Stimulated activated CD4-positive, alpha-beta T cell treated with anti-CD3 and anti-CD28 coated beads, Interleukin-12 subunit alpha, Interleukin-12 subunit beta, amount 100 ng/mL, for 24 hours (primary cell): ENCODE measurements at places on chromosomes 4 and X.

GRCh38 chrX:148192547-148192946 is 211.4 kb downstream of the FMR1NB start:
- DNase-seq: no peak

DNA sequence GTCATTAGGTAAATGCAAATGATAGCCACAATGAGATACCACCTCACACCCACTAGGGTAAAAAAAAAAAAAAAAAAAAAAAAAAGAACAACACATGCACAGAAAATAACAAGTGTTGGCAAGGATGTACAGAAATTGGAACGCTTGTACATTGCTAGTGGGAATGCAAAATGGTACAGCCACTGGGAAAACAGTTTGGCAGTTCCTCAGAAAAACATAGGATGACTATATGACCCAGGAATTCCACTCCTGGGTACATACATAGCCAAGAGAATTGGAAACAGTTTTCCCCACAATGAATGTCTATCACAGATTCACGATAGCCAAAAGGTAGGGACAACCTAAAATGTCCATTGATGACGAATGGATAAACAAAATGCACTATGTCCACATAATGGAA is 161.3 kb upstream of the MAMLD1 start:
- no peak for DNase-seq

GRCh38 chrX:106752101-106752678 is 25.7 kb downstream of the RNF128 start:
- DNase-seq: no peak

DNA sequence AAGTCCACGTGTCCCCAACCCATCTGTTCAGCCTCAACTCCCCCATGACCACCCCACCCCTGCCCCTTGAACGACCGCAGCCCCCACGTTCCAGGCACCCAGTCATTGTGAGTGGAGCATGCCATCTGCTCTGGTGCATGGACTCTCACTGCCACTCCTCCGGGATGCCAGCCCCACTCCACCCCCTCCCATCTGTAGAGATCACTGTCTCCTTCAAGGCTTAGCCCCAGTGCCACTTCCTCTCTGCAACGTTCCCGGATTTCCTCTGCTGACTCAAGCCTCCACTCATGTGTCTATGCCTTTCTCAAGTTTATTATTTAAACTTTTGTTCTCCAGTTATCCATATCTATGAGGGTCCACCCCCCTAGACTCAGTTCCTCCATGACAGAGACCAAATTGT is 54.0 kb downstream of the MAML3 start:
- no peak for DNase-seq

DNA sequence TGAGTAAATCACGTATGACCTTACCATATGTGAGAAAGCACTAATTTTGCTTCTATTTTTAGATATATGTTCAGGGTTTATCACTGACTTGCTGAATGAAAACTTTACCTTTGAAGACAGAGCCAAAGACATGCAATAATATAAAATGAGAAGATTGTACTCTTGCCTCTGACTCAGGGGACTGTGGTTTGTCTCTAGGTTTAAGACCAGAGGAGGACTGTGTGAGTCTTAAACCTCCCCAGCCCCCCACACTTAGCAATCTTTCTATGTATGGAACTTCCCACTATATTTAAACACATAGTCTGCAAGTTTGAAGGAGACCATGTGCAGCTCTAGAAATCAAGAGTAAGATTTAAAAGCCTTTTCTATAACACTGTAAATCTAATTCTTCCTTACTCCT is 368.7 kb upstream of the FAM241A start:
- DNase-seq: no peak

- no peak for DNase-seq
Observed at GRCh38 chrX:13428053-13428786, 108.4 kb upstream of the ATXN3L start.

DNA sequence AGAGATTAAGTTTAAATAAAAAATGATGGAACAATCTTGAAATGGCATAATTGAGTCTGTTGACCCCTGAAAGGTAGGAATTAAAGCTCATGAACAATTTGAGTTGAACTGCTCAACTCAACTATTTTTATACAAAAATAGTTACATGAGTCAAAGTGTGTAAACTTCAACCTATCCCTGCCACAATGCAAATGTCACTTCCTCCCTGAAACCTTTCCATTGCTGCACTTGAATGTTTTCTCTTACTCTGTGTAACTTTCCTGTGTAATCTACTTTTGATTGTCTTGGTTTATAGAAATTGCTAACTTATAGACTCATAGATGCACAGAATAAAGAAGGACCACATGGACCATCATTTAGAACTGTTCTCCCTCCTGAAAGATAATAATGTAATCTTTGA is 218.5 kb downstream of the GBA3 start:
- no peak for DNase-seq

GRCh38 chrX:20973038-20973437 is 401.2 kb upstream of the CNKSR2 start:
- no peak for DNase-seq

- DNase-seq: no peak
Observed at GRCh38 chrX:21963731-21964405, 23.4 kb downstream of the SMS start.

GRCh38 chr4:102620697-102621497 is 119.7 kb downstream of the NFKB1 start:
- no peak for DNase-seq

GRCh38 chrX:102832661-102833060 is 104.4 kb upstream of the RAB40AL start:
- DNase-seq: no peak

DNA sequence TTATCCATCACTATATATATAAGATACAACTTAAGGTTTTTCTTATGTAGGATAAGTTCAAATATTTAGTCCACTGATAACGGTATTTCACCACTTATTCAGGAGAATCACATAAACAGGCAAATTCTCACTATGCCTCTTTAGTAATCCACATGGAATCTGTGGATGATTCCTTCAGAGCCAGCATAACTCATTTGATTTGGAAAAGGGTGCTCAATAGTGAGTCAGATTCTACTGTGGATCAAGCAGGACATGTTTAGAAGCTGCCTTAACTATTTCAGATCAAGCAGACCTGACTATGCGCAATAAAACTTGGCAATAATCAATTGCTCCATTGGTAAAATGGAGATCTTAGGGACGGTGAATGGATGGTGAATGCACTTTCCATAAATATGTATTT is 184.1 kb downstream of the CBR4 start:
- DNase-seq: no peak

DNA sequence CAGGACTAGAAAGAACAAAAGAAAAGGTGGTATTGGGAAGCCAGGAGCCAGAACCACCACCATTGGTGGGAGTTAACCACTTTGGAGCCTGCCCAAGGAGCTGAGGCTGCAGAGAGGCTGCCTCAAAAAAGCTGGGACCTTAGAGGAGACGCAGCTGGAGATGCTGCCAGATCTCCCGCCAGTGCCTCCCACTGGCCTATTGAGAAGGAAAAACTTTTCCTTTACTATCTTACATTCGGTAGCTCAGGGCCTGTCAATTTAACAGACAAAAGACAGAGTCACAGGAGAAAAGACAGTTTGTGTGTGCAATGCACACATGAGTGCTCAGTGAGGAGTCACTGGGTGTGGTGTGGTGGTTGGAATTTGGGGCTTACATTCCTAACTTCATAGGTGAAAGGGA is 52.4 kb upstream of the HPSE start:
- DNase-seq: no peak

GRCh38 chrX:997631-998137 is 214.8 kb downstream of the CRLF2 start:
- no peak for DNase-seq

DNA sequence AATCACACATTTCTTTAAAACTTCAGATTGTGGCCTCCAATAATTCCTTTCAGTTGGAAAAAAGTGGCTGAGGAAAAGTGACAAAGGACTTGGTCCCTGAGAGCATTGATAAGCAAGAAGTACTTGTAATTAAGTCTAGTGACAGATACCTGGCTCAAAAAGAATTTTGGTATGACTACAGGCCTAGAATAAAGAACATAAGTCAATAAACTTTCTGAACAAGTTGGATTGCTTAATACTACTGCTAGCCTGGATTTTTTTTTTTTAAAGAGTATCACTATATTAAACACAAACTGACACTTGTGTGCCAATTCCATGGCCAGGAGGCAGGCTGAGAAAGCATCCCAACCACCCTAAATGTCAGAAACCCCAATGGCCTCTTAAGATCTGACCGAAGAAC is 49.3 kb upstream of the PDGFC start:
- DNase-seq: no peak

DNA sequence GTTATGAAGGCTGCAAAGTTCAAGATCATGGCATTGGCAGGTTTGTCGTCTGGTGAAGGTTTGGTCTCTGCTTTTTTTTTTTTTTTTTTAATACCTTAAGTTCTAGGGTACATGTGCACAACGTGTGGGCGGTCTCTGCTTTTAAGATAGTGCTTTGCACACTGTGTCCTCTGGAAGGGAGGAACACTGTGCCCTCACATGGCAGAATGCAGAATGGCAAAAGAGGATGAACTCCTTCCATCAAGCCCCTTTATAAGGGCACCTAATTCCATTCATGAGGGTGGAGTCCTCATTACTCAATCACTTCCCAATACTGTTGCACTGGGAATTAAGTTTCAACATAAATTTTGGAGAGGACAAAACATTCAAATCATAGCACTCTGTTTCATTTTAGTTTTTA is 101.4 kb downstream of the GLRA2 start:
- DNase-seq: no peak

DNA sequence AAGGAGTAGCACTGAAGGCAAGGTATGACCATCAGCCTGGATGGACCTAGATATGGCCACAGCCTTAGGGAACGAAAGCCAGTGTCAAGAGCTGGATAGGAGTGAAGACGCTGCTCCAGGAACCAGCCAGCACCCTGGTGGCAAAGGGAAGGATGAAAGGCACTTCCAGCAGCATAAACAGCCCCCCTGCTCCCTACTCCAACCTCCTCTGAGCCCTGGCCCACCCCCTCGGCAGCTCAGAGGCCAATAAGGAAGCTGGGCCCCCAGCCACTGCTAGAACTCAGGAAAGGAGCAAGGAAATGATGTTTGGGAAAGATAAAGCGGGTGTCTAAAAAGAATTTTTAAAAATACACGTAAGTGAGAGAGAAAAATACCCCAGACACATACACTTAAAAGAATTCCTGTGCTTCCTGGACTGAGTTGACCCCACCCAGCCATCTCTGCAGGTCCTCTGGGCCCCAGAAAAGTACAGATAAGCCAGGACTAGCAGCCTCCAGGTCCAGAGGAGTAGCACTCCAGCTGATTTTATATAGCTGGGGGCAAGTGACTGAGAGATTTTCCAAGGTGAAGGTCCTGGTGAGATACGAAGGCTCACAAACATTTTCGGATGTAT is 170.4 kb downstream of the SHROOM4 start:
- no peak for DNase-seq

DNA sequence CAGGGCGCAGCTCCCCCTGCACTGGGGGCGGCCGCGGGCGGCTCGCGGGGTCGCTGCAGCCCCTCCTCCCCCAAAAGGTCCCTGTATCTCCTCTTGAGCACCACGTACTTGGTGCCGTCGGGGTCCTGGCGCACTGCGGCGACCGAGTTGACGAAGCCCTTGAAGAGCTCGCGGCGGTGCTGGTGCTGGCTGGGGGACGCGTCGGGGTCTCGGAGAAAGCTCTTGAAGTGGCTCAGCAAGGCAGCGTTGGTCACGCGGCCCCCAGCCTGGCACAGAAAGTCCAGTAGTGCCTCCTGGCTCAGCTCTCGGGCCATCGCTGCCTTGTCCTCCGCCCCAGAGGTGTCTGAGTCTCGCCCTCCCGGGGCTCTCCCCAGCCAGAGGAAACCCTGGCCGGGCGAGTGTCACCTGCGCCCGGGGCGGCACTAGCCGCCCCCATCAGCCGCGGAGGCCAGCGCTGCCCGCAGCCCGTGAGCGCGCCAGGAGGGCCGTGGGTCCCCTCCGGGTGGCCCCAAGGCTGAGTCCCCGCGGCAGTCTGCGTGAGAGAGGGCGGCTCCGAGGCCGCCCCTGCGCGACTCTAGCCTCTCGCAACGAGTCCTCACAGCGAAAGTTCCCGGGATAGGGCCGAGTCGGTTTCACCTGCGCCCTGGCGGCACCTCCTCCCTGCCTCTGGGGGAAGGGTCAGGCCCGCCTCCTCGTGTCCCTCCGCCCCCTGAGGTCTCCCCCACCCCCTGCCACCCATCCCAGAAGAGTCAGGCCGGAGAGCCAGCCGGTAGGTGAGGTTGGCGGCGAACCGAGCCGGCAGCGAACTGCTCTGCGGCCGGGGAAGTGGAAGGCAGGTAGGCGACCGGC is at the start of gene SOWAHB:
Gene SOWAHB, minus strand, starts transcription at position 609 of the 849 bp plus-strand sequence. Its CDS starts 295 bp downstream, at position 314.
- peak; percentile 13 for DNase-seq

GRCh38 chr4:104942990-104943743 is 203.5 kb upstream of the TET2 start:
- no peak for DNase-seq

DNA sequence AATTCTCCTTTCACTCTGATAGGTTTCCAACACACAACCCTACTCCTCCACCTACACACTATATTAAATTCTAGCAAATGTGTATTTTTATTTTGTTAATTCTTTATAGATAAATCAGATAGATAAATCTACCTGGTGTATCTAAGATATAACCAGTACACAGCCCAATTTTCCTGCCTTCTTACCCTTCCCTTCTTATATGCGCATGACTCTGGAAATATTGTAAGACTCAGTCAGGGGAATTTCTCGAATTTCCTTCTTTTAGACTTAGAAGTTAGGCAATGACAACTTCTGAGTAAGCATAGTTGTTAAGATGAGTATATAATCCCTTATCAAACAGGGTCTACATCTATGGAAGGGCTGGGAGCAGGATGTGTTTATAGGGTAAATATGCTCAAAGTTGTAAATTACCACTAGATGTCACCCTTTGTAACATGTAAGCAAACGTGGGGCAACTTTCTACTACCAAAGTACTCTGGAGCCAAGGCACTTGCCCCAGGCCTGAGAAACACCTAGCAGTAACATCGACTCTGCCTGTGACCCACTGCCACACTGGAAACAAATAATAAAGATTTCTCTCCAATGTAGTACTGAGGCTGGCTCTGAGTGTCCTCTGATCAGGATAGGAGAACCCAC is 444.7 kb downstream of the IQCM start:
- DNase-seq: no peak

- DNase-seq: no peak
Observed at GRCh38 chrX:95058815-95059214, 1384.8 kb downstream of the FAM133A start.

GRCh38 chr4:86481440-86481839 is 112.7 kb upstream of the PTPN13 start:
- DNase-seq: no peak

- no peak for DNase-seq
Observed at GRCh38 chrX:4971646-4972045, 1257.0 kb downstream of the NLGN4X start.

DNA sequence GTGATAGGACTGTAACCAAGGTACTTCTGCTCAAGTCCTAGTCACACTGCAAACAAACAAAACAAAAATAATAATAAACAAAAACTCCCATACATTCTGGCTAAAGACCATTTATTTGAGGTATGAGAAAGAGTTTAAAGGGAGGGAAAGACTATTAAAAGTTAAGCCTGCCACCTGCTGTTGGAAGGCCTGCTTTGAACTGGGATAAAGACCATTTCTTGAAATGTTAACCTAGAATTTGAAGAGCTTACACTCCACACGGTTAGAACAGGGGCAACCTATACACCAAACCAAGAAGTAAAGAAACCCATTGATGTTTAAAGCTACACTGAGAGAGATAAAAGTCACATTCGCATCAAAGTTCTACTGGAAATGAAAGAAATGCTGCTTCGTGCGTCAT is 548.7 kb upstream of the DIPK2B start:
- no peak for DNase-seq
